Activated CD8-positive, alpha-beta memory T cell treated with anti-CD3 and anti-CD28 coated beads, Interleukin-2, amount 10 ng/mL, durations not matched to agents 7 days and 5 days (primary cell): ENCODE measurements at places on chromosomes 11 and 22. TPM values are rescaled to one million over a fixed set of nuclear protein-coding genes. Genes with fewer than 3 reads are reported as not detected.

LIN7C gene
- total RNA-seq: 23.1 TPM

SLC43A3 gene
- 106 TPM for total RNA-seq

TCN1 gene
- not detected for total RNA-seq

ASPHD2 gene
- 17.0 TPM for total RNA-seq

C22orf39 gene
- 36.4 TPM for total RNA-seq
